ENCODE measurements at places on chromosomes 4 and X.

DNA sequence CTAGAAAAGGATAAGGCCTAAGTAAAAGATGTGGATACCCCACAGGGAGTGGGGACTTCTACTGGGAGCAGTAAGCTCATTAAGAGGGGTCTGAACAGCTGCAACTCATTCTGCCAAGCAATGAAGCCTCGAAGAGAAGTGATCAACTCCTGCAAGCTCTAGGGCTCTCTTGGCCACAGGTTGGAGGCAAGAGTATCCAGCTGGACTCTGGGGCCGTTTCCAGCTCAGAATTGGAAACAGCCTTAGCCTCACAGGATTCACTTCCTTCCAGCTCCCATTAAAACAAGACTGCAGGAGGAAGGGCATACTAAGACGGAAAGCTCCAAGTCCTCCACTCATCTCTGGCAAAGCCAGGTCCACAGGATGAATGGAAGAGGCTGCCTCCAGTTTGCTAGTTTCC lies 126.3 kb downstream of the ATG4A start:
- DNase-seq, result no peak

DNA sequence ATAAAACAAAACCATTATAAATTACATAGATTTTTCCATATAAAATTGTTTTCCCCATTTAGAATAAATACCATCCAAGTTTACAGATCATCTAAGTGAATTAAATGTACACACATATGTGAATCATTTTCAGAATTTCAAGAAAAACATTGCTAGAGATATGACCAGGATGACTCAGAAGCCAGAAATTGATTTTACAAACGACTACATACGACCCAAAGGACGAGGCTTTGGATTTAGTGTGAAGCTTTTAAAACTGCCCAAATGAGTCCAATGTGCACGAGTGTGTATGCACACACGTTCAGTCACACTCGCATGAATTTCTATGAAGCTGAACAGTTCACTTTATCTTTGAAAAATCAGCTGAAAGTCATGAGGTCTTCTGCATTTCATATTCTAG lies 37.9 kb downstream of the MFAP3L start:
- DNase-seq, result no peak

- no peak for DNase-seq
Observed at GRCh38 chrX:12210971-12211370, 72.7 kb downstream of the FRMPD4 start.

DNA sequence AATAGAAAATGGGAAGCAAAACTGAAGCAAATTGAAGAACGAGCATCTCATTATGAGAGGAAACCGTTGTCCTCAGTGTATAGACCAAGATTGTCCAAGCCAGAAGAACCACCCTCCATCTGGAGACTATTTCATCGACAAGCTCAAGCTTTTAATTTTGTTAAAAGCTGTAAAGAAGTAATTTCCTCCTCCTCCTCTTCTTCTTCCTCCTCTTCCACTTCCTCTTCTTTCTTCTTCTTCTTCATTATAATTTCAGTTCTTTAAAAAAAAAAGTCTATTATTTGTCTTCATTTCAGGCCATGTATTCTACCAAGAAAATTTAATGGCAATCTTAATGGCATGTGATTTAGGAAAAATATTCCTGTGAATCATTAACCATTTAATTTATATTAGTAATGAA lies 7.6 kb downstream of the PRIMPOL start:
- no peak for DNase-seq

GRCh38 chrX:100649550-100650356 lies 5.8 kb downstream of the SRPX2 start:
- DNase-seq, result peak; percentile 3

- DNase-seq, result no peak
Observed at GRCh38 chr4:117417856-117418255, 332.5 kb upstream of the TRAM1L1 start.

DNA sequence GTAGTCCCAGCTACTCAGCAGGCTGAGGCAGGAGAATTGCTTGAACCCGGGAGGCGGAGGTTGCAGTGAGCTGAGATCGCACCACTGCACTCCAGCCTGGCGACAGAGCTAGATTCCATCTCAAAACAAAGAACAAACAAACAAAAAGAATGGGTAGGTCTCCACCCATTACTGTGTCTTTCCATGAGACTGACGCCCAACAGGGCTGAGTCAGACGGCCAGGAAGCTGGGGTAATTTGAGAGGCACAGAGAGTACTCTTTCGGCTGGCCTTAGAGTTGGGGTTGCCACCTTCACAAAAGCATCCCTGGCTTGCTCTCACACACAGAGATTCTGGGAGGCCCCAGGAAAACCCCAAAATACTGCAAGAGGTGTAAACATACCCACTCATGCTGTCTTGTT lies 72.0 kb upstream of the DHRSX start:
- DNase-seq, result no peak

DNA sequence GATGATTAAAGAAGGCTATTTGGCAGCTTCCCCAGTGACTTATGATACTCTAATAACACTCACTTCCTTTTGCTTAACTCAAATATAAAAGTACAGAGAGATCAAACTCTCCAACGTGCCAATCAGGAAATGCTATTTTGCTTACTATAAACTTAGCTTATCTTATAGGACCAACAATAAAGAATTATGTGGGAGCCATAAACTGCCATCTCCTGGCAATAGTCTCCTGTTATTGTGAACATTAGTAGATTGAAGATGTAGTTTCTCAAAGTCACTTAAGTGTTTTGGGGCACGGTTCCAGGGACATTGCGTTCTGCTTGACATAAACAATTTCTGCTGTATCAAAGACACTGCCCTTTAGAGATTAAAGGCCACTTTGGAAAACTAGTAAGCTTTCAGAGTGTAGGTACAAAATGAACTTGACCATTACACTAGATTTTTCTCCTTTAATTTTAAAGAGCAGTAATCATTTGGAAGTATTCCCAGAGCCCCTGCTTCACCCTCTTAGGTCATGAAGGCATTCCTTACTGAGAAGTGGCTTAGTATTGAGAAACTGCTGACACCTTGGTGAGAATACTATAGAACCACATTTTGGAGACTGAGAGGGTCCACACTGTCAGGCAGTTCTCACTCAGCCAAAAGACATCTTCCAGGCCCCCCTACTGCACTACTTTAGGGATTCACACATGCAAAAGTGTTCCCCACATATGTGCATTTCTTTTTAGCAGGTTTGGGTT lies 51.9 kb downstream of the MAOA start:
- no peak for DNase-seq

DNA sequence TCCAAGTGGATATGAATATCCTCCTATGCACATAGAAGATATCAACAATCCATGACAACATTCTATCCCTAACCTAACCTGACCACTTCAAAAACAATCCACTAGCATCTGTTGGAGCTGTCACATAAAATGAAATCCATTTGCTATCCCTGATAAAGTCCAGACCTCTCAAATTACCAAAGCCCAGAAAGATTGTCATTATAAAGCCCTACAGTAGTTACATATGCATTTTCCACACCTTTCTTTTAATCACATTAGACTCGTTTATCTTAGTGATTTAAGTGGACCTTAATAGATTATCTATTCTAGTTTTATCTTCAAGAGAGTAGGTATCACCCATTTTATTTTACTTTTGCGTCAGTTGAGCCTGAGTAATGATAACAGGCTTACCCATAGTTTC lies 30.6 kb downstream of the LDB2 start:
- no peak for DNase-seq

DNA sequence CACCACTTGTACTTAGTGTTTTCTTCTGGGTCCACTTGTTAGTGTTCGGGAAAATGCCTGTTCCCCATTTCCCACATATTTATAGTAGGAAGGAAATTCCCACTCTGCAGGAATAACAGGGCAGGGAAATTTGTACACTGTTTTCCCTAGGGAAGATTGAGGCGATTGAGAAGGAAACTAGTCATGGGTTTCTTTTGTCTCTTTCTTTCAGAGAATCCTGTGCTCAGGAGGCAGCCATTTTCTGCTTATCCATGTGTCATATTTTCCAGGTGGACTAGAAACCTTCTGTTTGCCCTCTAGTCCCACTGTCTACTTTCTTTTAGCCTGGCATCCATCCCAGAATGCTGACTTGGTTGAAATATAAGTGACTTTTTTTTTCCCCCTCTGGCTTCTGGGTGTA lies 299.1 kb upstream of the ANKRD50 start:
- DNase-seq, result no peak

DNA sequence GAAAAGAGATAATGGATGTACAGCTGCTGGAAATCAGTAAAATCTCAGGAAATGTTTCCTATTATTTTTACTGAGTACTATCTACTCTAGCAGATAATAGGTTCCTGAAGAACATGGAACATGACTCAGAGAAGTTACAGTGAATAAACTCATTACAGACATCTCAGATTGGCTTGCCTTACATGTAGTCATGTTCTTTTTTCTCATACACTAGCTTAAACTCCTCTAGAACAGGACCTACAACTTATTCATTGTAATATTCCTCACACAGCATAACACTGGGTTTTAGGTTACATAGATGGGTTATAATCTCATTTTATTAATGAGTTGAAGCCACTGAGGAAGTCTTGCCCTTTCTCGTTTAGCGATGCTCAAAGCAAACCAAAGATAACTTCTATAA lies 86.9 kb upstream of the BMP2K start:
- no peak for DNase-seq

DNA sequence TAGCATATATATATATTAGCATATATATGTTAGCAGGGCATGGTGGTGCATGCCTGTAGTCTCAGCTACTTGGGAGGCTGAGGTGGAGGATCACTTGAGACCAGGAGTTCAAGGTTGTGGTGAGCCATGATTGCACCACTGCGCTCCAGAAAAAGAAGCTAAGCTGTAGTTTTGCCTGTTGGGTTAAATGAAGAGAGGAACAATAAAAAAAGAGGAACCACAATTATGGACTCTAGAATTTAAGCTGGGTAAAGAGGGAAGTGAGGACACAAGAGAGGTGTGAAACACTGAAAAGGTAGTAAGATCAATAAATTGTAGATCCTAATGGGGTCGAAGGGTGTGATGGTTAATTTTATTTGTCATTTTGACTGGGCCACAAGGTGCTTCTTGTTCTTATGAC lies 40.5 kb upstream of the HSD17B10 start:
- peak; percentile 87 for DNase-seq

GRCh38 chr4:89658701-89659024 lies 178.3 kb downstream of the SNCA start:
- no peak for DNase-seq

- DNase-seq, result no peak
Observed at GRCh38 chr4:142129931-142130330, 493.5 kb downstream of the IL15 start.

- no peak for DNase-seq
Observed at GRCh38 chr4:75678965-75679364, 5.8 kb upstream of the G3BP2 start.

- no peak for DNase-seq
Observed at GRCh38 chr4:54731552-54731951, 73.8 kb downstream of the KIT start.

GRCh38 chr4:85399270-85399669 lies 75.7 kb upstream of the ARHGAP24 start:
- DNase-seq, result no peak

- DNase-seq, result no peak
Observed at GRCh38 chr4:4888695-4889094, 29.2 kb downstream of the MSX1 start.

GRCh38 chrX:108186811-108187210 lies 95.2 kb downstream of the ATG4A start:
- no peak for DNase-seq

DNA sequence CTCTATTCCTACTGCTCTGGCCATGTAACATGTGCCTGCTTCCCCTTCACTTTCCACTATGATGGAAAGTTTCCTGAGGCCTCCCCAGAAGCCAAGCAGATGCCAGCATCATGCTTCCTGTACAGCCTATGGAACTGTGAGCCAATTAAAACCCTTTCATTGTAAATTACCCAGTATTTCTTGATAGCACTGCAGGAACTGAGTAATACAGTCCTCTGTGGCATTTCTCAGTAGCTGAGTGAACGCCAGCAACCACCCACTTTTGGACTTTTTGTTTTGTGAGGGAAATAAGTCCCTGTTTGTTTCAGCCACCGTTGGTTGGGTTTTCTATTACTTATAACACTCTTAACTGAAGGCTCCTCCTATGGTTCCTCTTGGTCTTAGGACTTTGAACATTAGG lies 104.1 kb downstream of the C4orf51 start:
- no peak for DNase-seq

DNA sequence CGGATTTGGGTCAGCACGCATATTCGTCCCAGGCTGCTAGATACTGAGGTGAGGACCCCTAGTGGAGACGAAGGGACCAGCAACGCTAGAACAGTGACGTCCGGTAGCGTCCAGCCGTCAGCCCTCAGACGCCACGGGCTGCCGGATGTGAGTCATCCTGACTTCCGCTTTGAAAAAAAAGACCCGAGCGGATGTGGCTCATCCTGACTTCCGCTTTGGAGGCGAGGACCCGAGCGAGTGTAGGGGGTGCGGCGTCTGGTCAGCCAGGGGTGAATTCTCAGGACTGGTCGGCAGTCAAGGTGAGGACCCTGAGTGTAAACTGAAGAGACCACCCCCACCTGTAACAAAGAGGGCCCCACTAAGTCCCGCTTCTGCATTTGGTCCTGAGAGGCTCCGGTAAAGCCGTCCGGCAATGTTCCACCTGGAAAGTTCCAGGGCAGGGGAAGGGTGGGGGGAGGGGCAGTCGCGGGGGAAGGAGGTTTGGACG lies at the start of gene MAGEB2:
Gene MAGEB2 (plus strand): TSS at position 207 of the 487 bp plus-strand sequence. CDS start 3,018 bp downstream, outside the sequence.
- peak; percentile 7 for DNase-seq

DNA sequence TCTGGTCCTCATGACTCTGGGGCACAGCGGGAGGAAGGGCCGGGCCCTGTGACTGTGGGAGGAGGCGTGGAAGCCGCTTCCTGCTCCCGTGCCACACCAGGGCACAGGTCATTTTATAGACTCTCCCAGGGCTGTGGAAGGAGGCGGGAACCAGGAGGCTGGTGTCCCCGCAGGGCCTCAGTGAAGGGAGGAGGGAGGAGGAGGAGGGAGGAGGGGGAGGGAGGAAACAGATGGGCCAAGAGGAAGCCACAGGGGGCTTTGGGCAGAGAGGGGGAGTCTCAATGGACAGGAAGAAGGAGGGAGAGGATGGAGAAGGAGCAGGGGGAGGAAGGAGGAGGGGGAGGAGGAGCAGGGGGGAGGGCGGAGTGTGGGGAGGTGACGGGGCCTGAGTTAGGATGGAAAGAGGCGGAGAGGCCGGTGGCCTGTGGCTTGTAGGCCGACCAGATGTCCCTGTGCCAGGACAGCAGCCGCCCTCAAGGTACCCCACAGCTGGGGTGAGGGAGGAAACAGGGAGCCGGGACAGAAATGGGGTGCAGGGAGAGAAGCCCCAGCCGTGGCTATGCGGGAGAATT lies 6.2 kb upstream of the PLCXD1 start:
- DNase-seq, result peak; percentile 86

DNA sequence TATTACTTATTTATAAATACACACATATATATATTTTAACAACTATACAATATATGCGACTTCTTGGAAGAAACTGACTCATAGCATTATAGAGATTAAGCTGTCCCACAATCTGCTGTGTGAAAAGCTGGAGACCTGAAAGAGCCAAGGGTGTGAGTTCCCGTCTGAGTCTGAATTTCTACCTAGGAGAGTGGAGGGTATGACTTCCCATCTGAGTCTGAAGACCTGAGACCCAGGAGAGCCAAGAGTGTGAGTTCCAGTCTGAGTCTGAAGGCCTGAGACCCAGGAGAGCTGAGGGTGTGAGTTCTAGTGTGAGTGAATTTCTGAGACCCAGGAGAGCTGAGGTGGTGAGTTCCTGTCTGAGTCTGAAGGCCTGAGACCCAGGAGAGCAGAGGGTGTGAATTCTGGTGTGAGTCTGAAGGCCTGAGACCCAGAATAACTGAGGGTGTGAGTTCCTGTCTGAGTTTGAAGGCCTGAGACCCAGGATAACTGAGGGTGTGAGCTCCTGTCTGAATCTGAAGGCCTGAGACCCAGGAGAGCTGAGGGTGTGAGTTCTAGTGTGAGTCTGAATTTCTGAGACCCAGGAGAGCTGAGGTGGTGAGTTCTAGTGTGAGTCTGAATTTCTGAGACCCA lies 8.9 kb upstream of the P2RY8 start:
- no peak for DNase-seq
